ENCODE measurements at places on chromosomes 5 and 9.

DNA sequence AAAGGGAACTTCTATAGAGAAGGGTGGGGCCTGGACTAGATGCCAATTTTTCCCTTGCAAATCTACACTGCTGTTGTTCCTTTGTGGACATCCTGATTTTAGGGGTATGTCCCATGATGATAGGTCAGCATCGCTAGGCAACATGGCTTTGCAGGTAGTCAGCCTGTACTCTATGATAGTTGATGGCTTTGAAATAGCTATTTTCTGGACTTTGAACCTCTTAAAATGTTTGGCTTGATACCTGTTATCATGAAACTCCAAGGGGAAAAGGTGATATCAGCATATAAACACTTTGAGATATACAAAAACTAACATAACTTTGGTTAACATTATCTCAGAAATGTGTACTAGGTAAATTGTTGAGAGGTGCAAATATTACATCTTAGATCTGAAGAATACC is 533.2 kb downstream of the CTNND2 start:
- no peak for DNase-seq

GRCh38 chr5:125501396-125501795 is 755.0 kb upstream of the ZNF608 start:
- DNase-seq: no peak

GRCh38 chr5:172834415-172835289 is 601 bp downstream of the ERGIC1 start:
- no peak for DNase-seq

DNA sequence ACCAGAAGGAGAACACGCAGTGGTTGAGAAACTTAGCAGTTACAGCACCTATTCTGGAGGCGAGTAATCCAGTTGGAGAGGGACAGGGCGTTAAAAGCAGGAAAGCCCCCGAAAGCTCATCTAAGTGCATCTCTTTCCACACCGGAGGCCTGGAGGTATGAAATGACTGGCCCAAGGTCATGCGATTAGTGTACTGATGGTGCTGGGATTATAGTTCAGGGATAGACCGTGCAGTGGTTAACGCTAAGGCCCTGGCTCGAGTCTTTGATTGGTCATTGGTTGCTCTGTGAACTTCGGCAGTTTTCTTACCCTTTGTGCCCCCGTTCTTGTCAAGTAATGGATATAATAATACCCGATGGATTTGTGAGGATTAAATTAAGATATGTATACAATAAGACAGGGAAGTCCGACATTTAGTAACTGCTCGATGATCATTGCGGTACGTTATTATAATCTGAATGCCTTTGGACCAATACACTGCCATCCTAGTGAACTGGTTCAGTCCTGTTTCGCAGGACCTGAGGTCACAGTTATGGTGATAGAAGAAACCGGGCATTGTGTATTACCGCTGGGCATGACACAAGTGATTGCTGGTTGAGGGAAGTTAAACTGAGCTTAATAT is 960 bp downstream of the CANX start:
- DNase-seq: no peak

- no peak for DNase-seq
These were observed 87.4 kb upstream of the HSPA9 start for GRCh38 chr5:138662599-138662998.

GRCh38 chr9:136079916-136080246 is 15.2 kb downstream of the NACC2 start:
- no peak for DNase-seq

DNA sequence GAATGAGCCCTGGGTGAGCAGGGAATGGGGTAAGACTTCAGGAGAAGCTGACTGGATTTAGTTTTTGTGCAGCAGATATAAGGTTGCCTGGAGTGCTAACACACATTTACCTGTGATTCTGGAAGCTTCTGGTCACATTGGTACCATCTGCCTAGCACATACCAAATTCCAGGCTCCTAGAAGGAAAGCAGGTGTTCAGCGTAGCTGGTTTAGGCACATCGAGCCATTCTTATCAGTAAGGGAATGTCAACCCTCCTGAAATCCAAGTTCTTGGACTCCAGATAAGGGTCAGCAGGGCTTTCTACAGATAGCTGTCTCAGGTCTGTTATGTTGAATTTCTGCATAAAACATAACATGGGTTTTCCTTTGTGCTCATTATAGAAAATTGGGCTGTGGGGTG is 10.3 kb downstream of the TCERG1 start:
- no peak for DNase-seq

DNA sequence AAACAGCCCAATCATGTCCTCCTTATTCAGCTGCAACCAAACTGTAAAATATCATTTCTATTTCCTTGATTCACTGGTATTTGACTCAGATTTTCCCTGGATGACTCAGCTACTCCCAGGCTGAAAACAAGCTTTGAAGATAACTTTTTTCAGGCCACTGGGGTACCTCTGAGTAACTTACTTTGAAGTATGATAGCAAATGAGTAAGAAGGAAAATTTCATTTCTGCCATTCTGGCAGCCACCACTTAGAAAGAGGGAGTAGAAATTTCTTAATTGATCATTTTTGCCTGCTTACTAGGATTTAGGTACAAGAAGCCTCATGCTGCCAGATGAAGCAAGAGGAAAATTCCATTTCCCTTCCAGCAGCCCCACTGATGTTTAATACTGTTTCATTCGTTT is 247.4 kb downstream of the PRELID2 start:
- no peak for DNase-seq

GRCh38 chr9:73131461-73131860 is 20.2 kb upstream of the ANXA1 start:
- DNase-seq: no peak

DNA sequence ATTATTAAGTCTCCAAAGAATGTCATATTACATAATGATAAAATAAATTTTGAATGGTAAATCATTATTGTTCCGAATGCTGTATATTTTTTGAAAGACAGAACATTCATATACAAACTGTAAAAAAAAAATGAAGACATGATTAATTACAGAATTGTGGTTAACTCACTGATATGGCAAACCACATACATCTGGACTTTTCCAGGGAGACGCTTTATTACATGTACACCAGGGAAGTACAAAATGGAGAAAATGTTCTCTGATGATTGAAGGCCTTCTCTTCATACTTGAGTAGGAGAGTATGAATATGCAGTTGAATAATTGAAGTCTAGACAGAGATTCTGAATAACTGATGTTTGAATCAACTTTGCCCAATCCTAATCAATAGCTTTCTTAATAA is 1886.9 kb downstream of the EFNA5 start:
- no peak for DNase-seq

DNA sequence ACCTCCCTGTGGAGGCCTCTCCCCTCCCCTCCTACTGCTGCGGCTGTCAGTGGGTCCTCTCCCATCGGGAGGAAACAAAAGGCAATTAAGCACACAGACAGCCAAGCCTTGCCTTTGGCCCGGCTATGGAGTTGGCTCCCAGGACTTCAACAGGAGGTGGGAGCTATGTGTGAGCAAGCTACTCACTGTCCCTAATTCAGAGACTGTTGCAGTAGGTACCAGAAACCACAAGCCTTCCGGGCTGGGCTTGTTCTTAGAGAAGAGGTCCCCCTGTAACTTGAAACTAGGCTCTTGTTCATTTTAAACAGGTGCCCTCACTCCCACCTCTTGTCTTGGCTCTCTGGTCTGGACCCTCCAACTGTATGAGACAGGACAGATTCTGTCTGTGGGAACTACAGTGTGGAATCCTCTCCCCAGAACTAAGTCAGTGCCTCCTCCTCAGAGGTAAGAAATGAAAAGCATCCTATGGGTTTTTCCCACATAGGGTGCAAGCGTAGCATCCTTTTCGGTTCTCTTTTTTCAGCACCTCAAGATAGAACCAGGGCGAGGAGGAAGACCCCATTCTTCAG is 561.1 kb downstream of the EBF1 start:
- DNase-seq: no peak
